Stimulated activated CD4-positive, alpha-beta T cell treated with anti-CD3 and anti-CD28 coated beads, TNF-alpha, amount 100 ng/mL, for 48 hours (primary cell): ENCODE measurements at places on chromosomes 11 and 22.

GRCh38 chr11:58641803-58642581 is 19.5 kb downstream of the CNTF start:
- DNase-seq: no peak

- no peak for DNase-seq
These were observed 15.3 kb upstream of the FJX1 start for GRCh38 chr11:35602979-35603378.

DNA sequence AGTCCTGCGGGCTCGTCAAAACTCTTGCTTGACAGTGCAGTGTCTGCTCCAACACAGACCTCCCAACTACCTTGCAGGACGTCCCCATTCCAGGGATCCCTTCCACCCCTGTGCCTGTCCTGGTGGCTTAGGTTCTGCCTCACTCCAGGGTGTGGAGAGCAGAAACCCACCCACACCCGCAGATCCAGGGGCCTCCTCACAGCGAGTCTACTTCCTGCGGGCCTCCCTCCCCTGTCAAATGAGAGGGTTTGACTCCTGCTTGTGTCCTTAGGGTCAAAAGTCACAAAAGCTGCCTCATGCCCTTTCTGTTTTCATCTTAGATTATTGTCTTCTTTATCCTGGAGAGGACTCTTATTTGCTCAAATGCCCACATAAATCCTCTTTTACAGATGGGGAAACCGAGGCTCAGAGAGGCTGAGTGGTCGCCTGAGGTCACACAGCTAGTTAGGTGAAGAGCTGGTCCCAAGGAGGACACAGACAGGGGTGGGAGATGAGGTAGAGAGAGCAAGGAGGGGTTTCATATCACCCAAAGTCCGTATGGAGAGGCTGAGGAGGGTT is 81.1 kb upstream of the KCNQ1OT1 start:
- no peak for DNase-seq

DNA sequence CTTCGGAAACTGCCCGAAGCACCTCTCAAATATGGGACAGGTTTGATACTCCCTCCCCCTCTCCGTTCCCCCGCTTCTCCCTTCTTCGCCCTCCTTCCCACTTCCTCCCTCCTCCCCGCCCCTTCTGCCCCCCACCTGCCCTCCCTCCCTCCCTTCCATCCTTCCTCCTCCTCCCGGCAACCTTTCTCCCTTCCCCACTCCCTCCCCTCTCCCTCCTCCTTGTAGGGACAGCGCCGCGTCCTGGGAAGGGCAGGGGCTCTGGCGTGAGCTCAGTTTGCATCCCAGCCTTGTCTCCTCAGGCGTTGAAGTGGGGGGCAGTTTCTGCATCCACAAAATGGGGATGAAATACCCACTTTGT is 6.1 kb upstream of the NFAM1 start:
- DNase-seq: no peak

DNA sequence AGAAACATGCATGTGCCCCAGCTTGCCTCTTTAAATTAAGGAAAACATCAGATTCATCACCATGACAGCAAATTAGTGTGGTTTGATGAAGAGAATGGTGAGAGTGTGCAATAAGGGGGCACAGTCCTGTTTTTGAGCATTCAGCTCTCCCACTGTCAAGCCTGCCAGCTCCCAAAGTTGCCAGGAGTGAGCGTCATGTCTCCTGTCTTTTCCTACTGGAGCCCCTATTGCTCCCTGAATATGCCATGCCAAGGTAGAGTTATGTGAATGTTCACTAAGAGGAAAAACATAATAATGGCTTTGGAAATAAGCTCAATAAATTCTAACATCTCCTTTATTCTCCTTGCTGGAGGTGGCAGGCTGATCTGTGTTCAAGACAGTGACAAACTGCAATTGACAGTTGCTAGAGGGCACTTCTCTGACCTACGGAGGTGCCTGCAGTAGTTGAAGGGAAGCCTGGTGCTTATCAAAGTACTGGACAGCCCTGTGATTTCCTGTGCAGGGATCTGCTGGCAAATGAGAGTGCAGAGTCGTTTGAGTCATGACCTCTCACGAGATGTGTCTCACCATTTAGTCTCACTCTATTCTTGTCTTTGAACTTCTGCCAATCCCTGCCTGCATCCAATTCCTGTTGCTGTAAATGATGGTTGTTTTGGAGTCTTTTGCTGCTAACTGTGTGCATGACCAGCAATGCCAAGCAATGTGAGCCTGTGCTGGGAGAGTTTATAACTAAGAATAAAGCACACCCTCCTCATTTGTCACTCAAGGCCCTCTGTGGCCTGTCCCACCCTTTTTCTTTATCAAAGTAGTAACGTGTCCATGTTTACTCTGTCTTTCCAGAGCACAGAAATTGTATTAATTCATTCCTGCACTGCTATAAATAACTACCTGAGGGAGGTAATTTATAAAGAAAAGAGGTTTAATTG is 34.8 kb downstream of the MRGPRX2 start:
- no peak for DNase-seq

DNA sequence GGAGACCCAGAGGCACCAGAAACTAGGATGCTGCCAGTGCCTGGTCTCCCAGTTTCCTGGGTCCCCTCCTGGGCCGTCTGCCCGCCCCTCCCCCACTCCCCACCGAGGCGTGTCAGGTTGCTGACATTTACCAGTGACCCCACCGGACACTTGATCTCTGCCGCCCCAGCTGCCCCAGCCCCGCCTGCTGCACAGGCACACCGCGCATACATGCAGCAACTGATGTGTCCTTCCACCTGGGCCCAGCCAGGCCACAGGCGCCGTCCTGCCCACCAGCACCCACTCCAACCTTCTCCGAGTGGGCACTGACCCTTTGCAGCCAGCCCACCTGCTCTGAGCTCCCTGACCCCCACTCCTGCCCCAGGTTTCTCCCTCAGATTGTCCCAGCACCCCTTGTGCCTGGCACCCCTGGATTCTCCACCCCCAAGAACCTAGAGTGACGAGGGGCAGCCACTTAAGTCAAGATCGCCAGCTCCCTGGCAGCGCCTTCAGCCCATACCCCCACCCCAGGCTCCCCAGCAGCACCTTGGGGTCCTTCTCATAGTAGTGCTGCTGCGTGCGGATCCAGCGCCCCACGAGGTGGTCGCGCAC is 548 bp downstream of the PYGM start:
- DNase-seq: no peak

GRCh38 chr11:75182664-75183063 is 31.8 kb downstream of the SLCO2B1 start:
- no peak for DNase-seq

- no peak for DNase-seq
These were observed 2.2 kb downstream of the HTR3A start for GRCh38 chr11:113977071-113977490.

- no peak for DNase-seq
These were observed 13.8 kb downstream of the FLRT1 start for GRCh38 chr11:64049509-64049908.

- DNase-seq: no peak
These were observed 40.6 kb downstream of the RELT start for GRCh38 chr11:73416786-73417185.

GRCh38 chr11:25408146-25408545 is 911.3 kb downstream of the LUZP2 start:
- DNase-seq: no peak

GRCh38 chr11:8328231-8328794 is 64.6 kb upstream of the LMO1 start:
- DNase-seq: no peak

- no peak for DNase-seq
These were observed 102.8 kb downstream of the MPPED1 start for GRCh38 chr22:43514476-43515157.

GRCh38 chr22:28855355-28856094 is 27.8 kb upstream of the ZNRF3 start:
- no peak for DNase-seq

- DNase-seq: no peak
These were observed 3.2 kb upstream of the CCDC15 start for GRCh38 chr11:124950601-124951330.

- no peak for DNase-seq
These were observed 30.1 kb upstream of the TP53I11 start for GRCh38 chr11:44980533-44981427.

DNA sequence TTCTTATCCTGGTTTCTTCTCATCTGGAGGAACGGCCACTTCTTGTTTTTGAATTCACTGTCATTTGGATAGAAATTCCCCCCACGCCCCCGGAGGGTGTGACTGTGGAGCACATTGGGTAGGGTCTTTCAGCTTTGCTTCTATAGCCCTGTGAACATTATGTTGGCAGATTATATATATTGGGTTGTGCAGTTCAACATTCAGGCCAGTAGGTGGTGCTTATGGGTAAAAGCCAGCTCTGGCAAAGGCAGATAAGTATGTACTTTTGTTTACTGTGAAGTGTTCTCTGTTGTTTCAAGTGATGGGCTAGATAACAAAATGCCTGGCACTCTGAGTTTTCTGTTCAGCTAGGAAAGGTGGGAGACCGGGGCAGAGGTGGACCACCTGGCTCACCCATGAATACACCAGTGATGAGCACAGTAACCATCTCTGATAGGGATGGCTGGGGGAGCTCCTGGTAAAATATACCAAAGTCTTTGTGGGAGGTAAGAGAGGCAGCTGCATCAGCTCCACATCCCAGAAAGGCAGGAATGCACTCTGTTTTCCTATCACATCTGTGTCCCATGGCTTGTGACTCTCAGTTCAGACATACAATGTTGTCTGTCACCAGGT is 1348.2 kb upstream of the RAG2 start:
- peak; percentile 1 for DNase-seq

DNA sequence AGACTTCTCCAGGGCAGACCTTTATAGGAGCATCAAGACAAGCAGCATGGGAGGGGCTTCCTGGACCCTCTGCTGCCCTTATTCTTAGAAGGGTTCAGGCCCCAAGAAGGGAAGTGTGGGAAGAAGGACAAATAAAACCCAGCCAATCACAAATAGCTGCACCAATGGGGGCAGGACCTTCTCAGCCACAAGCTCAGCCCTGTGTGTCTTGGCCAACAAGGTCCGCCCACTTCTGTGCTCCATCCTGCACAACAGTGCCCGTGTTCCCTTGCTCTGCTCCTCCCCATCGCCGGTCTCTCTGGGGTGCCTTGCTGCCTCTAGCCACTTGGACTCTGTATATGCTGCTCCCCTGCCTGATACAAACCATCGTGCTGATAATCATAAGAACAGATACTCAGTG is 86.1 kb downstream of the NAT10 start:
- DNase-seq: no peak

DNA sequence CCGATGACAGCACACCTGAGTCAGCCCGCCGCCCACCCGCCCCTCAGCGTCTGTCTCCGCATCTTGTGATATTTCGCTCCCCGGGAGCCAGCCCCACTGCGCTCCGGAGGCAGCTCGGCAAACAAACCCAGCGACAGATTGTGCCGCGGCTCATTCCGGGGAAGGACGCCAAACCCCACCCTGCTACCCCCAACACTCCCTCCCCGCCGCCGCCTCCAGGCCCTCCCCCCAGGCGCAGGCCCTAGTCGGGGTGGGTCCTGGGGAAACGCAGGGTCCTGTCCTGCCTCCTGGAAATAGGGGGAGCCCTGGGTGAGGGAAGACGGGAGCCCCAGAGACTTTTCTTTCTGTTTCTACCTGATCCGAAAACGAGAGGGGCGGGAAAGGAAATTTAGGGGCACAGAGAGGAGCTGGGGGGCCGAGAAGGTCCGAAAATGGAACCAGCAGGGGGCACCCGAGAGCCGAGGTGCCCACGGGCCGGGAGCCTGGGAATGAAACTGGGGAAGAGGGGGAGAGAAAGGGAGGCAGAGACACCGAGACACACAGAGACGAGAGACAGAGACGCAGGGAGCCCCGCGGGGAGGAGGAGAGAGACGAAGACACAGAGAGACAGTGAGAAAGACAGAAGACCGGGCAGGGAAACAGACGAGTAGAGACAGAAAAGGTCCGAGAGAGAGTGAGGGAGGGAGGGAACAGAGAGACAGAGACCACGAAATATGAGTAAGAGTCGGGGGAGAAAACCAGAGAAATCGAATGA is 1.7 kb upstream of the RTN4RL2 start:
- no peak for DNase-seq

DNA sequence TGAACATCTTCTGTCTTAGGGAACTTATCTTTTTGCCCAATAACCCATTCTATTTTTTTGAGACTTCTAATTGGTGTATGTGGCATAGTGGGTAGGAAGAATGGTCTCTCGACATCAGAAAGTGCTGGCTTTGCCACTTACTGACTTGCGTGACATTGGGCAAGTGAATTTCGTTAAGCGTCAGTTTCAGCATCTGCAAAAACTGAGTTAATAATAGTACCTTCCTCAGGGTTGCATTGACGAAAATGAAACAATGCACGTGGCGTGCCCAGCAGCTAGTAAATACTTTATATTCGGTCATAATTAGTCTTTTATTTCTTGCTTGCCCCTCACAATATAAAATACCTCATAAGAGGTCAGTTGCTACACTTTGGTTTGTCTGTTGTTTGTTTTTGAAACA is 12.5 kb upstream of the GRIK4 start:
- no peak for DNase-seq

DNA sequence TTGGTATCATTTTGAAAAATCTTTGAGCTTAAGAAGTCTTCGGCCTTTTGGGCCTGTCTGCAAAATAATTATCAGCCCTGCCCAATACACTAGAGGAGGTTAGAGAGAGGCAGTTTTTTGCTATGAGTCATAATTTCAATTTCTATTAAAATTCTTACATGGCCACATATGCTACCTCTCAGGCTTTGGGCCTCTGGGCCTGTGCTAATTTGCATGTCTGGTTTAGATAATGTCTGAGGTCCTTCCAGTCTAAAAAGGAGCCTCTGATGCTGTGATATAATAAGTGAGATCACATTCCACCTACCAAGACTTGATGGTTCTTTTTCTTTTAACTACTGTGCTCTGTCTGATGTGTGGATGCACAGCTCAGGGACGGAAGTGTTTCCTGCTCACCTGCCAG is 70.8 kb downstream of the KCNJ1 start:
- no peak for DNase-seq

- no peak for DNase-seq
These were observed 898 bp downstream of the ZNF215 start for GRCh38 chr11:6927030-6927617.

GRCh38 chr22:24496234-24496633 is 1.1 kb downstream of the UPB1 start:
- no peak for DNase-seq

GRCh38 chr22:19133561-19133960 is 2.5 kb downstream of the TSSK2 start:
- DNase-seq: no peak

DNA sequence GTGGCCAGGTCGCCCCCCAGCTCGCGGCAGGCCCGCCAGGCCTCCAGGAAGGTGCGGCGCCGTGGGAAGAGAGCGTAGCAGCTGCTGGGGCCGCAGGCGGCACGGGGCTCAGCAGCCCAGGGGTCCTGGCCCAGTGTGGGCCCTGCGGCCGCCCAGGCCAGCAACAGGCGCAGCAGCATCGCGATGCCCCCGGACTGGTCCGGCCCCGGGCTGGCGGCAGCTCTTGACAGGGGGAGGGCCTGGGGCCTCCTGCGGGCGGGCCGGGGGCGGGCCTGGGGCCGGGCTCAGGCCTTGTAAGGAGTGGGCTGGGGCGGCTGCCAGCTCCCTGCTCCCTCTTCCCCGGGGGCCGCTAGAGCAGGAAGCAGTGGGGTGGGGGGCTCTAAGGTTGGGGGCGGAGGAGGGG is at the start of gene CD248:
CD248 (minus strand) TSS at position 196 of the 403 bp plus-strand sequence; CDS start at position 179, 17 bp downstream.
- no peak for DNase-seq

DNA sequence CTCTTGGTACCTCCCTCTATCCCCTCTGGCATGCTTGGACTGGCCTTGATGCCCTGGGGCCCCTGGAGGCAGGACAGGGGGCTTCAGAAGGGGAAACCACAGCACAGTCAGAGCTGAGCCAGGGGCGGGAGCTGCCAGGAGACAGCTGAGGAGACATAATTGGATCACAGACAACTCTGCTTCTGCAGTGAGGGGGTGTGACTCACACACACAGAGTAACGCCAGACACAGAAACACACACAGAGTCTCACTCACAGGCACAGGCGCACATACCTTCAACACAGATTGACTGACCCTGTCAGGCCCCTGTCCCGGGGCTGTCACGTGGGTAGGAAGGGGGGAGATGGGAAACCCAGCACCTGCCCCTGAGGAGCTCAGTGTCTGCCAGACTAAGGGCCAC is 20.6 kb downstream of the STARD10 start:
- DNase-seq: no peak
